Stomach (tissue), 19 donors: ENCODE measurements at places on chromosomes 16 and 17.
A peak's percentile ranks its signal among the peaks of the same experiment; 100 is the strongest.

DNA sequence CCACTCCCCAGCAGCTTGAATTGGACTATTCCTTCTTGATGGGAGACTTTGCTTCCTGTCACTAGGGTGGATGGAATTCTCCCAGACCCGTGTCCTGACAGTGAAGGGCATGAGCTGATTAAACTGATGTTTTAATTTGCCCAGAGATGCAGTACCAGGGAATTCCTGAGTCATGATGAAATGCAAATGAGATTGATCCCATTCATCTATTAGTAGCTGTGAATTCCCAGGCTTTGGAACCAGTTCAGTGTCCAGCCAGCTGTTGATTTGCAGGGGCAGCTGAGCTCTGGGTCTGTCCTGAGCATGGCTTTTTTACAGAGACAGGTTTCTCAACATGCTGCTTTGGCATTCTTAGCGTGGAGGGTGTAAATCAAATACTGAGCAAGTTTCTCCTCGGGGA is 157.9 kb downstream of the PITPNC1 start:
- no peak for DNase-seq

- no peak for DNase-seq
Observed at GRCh38 chr16:79605999-79606398, 5.5 kb upstream of the MAF start.

- no peak for DNase-seq
Observed at GRCh38 chr16:12286964-12287363, 310.4 kb downstream of the SNX29 start.

DNA sequence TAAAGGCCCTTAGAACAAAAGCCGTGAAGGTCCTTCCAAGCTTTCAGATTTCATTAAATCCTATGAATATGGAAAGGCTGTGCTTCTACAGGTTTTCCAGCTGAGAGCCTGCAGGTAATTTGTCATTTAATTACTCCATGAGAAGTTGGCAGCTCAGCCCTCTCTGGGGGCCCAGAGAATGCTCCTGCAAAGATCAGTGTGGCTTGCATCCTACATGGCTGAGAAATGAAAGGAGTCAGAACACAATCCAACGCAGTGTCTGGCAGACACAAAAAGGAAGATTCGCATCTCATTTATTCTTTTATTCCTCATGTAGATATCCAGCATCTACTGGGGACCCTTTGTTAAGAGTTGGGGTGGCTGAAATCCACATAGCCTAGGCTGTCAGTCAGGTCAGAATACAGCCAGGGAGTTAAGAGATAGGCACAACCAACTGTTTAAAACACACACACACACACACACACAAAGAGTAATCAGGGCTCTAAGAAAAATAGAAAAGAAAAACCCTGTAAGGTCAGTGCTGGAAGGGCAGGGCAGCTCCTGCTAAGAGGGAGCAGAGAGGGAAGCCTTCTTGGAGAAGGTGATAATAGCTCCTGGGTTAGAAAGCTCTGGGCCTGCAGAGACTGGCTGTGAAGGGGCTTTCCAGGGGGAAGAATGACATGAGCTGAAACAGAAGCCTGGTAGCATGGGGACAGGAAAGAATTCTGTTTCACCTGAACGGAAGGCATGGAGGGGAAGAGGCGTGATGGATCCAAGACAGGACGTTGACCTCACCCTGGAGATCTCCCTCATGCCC is 46.9 kb upstream of the WSCD1 start:
- no peak for DNase-seq

DNA sequence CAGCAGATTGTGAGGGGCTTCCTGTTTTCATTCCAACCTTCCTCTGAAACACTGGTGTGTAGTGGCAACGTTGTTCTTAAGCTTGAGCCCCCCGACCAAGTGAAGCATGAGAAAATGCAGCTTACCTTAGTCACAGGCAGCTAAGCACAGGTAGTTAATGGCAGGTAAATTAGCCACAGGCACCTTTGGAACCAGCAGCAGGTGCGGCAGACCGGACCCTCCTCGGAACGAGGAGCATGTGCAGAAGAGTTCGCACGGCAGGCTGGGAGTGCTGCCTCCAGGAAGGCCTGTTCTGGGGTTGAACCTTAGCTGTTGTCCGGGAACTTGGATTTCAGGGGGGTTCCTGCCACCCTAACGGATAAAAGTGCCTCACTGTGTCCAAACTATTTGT is 7.2 kb upstream of the IRF8 start:
- DNase-seq = no peak

DNA sequence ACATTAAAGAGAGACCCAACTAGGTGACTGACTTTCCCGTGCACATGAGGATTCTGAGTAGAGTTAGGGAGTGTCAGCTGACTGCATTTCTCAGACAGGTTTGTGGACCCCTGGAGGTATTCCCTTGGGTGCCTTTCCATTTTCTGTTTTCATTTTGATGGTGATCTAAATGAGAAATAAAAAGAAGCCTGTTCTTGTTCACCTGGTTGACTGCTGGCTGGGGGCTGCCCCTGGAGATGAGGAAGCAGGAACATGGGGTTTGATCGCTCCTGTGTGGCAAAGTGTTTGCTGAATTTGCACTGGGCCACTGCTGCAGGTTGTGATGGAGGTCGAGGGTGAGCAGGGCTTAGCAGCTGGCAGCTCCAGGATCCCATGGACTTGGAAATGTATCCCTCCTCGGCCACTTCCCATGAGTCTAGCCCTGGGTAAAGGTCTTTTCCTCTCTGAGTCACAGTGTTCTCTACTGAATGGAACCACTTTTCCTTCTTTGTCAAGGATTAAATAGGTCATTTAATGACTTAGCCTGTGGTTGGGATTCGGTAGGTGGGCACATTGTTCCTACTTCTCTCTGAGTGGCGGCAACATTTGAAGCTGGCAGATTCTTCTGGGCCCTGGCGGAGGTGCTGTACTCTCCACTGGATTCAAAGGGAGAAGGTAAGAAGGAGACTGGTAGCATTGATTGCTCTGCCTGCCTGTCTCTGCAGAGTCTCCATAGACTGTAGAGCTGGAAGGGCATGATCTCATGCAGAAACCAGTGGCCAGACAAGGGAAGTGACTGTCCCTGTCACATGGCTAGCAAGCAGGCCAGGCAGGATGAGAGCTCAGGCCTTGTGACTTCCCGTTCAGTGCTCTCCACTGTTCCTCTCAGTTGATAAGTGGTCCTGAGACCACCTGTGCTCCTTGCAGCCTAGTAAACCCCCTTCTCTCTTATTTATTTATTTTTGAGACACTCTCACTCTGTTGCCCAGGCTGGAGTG is 17.9 kb downstream of the SNX29 start:
- DNase-seq = no peak

DNA sequence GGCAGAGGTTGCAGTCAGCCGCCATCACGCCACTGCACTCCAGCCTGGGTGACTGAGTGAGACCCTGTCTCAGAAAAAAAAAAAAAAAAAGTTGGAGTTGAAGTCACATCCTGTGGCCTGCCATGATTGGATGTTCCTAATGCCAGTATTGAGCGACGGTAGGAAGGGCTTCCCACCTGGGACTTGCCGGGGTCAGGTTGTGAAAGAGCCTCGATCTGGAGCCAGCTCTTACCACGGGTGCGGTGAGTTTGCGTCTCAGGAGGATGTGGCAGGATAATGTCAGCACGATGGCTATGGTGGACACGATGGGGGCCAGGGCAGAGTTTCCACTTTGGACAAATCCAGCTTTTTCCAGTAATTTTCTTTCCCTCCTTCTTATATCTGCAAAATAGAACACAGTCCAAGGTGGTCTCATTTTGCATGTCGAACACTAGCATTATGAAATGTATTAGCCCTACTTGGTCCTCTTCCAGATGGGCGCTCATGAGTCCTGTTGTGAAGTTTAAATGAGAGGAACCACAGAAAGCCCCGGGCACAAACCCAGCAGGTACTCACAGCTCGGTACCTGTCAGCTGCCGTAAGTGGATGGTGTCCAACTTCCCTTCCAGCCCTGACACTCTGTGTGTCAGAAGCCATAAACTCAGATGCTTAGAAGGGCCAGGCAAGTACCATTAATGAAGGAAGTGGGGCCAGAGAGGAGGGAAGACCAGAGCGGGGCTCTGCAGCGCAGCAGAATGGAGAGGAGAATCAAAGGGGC is 22.2 kb downstream of the ABCC12 start:
- no peak for DNase-seq

- no peak for DNase-seq
Observed at GRCh38 chr16:59060207-59060606, 326.1 kb upstream of the GOT2 start.

DNA sequence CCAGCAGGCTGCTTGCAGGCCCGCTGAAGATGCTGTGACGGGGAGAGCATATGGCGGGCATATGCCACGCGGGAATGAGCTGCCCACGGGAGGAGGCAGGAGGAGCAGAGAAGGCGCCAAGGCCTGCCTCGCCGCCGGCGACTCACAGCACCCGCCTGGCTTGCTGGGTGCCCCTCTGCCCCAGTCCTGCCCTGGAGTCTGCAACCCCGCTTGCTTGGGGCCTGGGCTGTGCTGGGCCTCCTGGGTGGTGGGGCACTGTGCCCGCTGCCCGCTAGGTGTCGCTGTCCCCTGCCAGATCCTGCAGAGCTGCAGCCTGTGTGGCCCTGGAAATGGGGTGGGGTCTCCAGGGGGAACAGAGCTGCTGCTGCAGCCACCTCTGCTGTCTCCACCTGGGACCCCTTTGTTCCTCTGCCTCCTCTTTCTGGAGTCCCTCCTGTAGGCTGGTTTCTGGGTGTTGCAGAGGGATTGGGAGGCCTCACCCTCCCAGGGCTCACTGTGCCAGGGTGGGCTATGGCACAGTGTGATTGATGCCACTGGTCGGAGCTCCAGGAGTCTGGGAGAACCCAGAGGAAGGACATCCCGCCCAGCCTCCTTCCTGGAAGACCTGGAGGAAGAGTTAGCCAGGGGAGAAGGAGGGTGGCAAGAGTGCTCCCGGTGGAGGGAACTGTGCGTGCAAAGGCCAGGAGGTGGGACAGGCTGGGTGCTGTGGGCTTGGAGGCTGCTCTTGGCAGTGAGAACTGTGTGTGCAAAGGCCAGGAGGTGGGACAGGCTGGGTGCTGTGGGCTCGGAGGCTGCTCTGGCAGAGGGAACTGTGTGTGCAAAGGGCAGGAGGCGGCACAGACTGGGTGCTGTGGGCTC is 141.0 kb upstream of the CIBAR2 start:
- peak; percentile 84 for DNase-seq

DNA sequence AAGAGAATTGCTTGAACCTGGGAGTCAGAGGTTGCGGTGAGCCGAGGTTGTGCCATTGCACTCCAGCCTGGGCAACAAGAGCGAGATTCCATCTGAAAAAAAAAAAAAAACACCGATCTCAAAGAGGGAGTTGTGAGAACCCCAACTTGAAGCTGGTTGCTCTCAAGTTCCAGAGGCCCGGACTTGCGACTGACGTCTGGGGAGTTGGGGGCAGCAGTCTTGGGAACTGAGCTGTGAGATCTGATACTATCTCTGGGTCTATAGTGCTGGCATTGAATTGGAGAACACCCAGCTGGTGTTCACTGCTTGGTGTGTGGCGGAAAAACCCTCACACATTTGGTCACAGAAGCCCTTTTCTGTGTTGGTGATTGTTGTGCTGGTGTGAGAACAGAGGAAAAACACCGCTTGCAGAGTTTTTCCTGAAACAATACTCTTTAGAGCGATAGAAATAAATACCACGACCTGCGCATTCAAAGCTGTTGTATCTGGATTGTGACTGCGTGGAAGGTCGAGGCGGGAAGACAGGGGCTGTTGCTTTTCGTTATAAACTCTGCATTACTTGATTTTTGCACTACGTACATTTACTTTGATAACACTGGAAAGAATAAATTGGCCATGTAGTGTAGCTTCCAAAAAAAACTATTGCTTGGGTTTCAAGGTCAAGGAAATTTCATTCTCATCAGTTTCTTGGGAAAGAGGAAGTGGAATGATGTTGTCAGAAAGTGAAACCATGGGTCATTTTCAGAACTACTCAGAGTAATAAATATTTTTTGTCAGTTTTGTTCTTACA is 8.8 kb downstream of the SCIMP start:
- DNase-seq = no peak

GRCh38 chr17:28750178-28751047 is 6.6 kb downstream of the TRAF4 start:
- DNase-seq = peak; percentile 97

DNA sequence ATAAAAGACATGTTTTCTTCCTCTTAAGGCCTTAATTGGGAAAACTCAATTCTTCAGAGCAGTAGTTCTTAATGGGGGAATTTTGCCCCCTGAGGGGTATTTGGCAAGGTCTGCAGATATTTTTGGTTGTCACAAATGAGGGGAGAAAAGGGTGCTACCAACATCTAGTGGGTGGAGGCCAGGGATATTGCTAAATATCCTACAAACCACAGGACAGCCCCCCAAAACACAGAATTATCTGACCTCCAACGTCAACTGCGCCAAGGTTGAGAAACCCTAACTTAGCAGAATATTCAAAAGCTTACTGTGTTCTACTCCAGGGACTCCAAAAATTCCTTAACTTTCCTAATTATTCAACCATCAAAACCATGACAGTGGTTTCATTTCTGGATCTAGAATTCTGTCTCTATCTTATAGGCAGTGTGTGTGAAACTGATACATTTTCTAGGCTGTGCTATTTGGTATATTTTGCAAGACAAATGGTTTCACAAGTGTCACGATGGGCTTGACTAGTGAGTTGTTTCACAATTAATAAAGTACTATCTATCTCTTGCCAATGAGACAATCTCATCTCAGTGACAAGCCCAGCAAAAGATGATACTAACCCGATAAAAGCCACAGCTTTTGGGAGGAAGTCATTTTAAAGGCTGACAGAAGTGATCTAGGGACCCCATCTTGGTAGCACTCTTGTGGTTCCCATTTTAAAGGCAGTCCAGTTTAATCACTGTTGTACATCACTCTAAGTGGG is 14.7 kb downstream of the TXNDC11 start:
- DNase-seq = no peak

GRCh38 chr16:10995565-10995964 is 51.2 kb downstream of the CLEC16A start:
- no peak for DNase-seq

GRCh38 chr16:48366165-48367093 is 18.8 kb downstream of the SIAH1 start:
- peak; percentile 87 for DNase-seq

DNA sequence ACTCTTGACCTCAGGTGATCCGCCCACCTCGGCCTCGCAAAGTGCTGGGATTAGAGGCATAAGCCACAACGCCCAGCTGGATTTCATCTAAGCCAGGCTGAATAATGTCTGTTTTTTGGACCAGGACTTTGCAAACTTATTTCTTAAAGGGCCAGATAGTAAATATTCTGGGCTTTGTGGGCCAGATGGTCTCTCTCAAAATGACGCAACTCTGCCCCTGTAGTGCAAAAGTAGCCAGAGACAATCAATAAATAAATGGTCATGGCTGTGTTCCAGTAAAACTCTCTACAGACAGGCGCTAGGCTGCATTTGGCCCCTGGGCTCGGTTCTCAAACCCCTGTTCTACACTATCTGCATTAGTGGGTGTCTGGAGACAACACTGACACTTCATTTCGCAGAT is 121.9 kb upstream of the CDH13 start:
- peak; percentile 73 for DNase-seq

DNA sequence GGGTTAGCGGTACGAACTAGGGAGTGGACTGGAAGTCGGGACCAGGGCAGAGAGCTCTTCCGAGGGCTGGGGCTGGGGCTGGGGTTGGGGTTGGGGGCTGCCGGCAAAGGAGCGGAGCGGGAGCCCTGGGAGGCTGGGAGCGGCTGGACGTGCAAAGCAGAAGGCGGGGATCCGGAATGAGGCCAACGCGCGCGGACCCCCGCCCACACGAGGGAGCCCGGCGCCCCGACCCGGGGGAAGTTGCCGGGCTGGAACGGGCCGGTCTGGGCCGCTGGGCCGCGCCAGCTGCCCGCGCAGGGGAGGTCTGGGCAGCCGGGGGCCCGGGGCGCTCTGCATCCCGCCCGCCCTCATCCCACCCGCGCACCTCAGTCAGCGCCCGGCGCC is 323 bp downstream of the ST3GAL2 start:
- DNase-seq = no peak
